ENCODE measurements at places on chromosomes 6 and 20. TPM values are rescaled to one million over a fixed set of nuclear protein-coding genes. Genes with fewer than 3 reads are reported as not detected.
A peak's percentile ranks its signal among the peaks of the same experiment; 100 is the strongest.

GRCh38 chr6:12923644-12924235, 207.2 kb downstream of the PHACTR1 start:
- DNase-seq, result no peak

DNA sequence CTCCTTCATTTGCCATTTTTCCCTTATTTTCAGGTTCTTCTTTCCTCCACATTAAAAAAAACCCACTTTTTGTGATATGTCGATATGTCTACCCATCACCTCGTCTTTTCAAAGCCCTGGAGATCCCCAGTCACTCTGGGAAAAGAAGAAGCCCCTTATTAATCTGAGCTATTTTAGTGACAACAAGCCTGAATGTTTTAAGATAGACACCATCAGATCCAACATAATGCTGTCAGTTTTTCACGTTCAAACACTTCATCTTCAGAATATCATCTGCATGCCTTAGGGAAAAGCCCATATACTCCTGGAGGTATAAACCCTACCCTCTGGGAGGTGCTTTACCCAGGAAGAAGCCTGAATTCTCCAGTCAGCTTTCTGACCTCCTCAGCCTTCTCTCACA, 464.0 kb upstream of the CDH4 start:
- no peak for DNase-seq

HLA-DPA1 gene
- 6.8 TPM for total RNA-seq

DNA sequence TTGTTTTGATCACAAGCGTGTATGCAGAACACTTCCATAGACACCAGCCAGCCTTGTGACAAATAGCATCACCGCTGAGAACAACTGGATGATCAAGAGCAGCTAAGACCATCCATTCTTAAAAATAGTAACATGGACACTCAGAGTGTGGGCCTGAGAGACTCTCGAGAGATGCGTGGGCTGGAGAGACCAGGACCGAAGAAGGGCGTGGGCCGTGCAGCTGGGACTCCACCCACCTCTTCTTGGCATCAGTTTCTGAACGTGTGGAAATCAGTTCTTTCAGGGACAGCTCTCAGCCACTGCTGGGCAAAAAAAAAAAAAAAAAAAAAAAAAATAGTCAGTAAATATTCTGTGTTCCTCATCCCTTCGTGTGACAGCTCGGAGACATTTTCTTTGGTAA, 314.5 kb upstream of the CDH4 start:
- DNase-seq, result no peak

DNA sequence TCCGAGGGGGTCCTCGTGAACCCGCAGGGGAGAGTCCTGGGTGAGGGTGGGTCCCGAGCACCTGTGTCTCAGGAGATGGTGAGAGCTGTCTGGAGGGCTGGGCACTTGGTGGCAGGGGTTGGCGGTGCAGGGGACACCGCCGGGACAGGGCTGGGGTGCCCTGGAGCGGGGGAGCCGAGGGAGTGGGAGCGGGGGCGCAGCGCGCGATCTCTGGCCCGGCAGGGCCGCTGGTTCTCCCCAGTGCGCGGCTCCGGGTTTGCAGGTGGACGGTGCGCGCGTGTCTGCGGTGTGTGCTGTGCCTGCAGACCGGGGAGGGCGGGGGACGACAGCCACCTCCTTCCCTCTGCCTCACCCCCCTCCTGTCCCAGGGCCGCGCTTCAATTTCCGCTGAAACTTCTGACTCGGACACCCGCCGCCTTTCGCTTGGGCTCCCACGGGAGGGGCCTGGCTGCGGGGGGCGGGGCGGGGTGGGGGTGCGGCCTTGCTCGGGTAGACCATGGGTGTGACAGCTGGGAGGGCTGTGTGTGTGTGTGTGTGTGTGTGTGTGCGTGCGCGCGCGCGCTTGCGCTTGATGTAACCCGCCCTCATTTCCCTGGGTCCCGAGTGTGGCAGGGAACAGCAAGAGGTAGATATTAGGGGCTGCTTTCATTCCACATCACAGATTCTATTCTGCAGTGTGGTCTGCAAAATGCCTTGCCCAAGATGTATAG, 1.2 kb downstream of the TRIB3 start:
- no peak for DNase-seq

DHX16 gene
- 52.0 TPM for total RNA-seq

RIPOR3 gene
- 1.8 TPM for total RNA-seq

DNA sequence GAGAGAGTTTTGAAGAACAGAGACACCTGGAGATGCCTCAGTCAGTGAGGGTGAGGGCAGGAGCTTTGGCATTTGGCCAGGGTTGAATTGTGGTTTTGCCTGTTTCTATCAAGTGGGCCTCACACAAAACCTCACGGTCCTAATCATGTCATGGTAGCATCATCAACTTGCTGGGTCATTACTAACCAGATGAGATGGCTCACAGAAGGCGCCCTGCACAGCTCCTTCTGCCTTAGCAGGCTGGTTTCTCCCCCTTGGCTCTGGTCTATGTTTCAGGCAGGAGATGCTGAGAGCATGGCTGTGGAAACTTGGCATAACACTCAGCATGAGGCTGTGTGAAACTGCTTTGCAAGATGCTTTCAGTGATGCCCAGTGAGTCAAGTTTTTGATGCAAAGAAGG, 99.3 kb downstream of the LRRC1 start:
- DNase-seq, result no peak

CHRNA4 gene
- not detected for total RNA-seq

- peak; percentile 9 for DNase-seq
These were observed 120.7 kb upstream of the ZFP64 start for GRCh38 chr20:52312132-52312729.

DNA sequence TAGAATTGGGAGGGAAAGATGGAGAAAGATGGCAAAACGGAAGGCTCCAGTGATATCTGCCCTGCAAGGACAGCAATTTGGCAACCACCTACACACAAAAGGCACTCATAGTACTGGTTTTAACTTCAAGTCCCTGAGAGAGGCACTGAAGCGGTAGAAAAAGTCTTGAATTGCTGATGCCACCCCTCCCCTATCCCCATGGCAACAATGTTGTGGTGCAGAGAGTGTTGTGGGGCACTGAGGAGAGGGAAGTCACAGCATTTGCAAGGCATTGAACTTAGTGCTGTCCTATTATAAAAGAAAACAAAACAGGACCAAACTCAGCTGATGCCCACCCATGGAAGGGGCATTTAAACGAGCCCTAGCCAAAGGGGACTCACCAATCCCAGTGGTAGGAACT, 343.7 kb downstream of the HAO1 start:
- DNase-seq, result no peak

- DNase-seq, result no peak
These were observed 68.8 kb downstream of the FGD2 start for GRCh38 chr6:37074053-37074827.

TMC2 gene
- total RNA-seq, result not detected

DNA sequence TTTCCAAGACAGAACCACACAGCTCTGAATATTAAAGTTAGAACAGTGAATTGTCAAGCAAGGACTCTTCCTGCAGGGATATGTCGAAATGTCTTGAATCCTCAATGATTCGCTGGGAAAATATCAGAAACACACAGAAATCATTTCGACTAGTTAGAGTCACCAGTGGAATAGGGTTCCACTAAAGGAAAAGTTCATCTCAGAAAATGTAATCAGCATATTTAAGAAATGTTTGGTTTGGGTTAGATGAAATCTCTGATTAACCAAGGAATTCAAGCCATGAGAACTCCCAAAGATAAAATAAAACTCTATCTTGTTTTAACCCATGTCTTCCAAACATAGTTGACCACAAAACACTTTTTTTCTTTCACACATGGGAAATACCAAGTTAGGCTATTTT, 621.0 kb upstream of the NRSN1 start:
- no peak for DNase-seq

SSTR4 gene
- total RNA-seq, result not detected

Data from epithelial cell of proximal tubule (primary cell).